ENCODE measurements at places on chromosomes 4 and X.
A peak's percentile ranks its signal among the peaks of the same experiment; 100 is the strongest.

DNA sequence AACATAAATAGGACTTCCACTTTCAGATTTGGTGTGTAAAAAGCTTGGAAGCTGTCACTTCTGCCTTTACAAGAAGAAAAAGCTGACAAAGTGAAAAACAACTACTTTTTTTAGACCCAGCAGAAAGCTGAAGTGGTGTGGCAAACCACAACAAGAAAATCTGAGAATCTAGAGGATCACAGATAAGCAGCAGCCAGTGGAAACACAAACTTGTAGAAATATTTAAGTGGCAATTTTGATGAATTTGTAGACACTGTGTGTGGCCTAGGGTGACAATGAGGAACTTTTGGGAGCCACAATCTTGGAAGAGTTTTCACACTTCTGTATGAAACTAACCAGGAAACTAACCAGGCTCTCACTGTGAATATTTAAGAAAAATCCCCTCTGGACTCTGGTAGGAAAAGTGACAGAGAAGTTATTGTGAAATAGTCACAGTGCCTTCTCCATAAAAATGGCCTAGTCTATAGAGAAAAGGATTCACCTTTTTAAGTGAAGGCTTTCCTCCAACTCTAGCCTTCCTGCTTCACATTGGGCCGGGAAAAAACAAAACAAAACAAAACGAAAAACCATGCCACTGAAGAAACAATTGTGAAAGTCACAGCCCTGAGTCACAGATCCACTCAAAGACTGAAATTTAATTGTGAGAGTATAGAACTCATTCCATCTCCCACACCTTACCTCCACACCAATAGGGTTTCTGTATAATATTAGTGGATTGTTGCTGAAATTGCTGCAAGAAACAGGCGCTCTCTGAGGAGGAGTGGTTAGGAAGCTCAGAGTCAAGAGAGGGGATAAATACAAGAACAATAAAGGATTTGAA lies 26.7 kb upstream of the GUCY1A1 start:
- no peak for DNase-seq

DNA sequence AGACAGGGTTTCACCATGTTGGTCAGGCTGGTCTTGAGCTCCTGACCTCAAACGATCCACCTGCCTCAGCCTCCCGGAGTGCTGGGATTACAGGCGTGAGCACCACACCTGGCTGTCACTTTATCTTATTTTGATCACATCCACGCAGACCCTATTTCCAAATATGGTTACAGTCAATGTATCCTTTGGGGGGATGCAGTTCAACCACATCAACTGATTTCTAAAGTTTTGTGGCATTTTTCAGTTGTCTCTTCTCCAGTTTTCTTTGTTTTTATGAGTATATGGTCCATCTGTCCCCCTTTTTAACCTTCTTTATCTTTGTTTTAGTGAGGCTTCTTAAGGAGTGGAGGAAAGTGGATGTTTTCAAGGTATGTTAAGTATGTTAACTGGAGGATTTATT lies 4.1 kb upstream of the HPF1 start:
- no peak for DNase-seq

- no peak for DNase-seq
These were observed 16.2 kb downstream of the JAKMIP1 start for GRCh38 chr4:6184169-6184568.

- DNase-seq, result no peak
These were observed 14.8 kb upstream of the CUL4B start for GRCh38 chrX:120575379-120576114.

GRCh38 chr4:55347610-55348228 lies 1.7 kb downstream of the SRD5A3 start:
- DNase-seq, result no peak

- DNase-seq, result no peak
These were observed 49.6 kb upstream of the SCML1 start for GRCh38 chrX:17687648-17688047.

- DNase-seq, result no peak
These were observed 90.9 kb downstream of the NAT8L start for GRCh38 chr4:2150076-2150475.

DNA sequence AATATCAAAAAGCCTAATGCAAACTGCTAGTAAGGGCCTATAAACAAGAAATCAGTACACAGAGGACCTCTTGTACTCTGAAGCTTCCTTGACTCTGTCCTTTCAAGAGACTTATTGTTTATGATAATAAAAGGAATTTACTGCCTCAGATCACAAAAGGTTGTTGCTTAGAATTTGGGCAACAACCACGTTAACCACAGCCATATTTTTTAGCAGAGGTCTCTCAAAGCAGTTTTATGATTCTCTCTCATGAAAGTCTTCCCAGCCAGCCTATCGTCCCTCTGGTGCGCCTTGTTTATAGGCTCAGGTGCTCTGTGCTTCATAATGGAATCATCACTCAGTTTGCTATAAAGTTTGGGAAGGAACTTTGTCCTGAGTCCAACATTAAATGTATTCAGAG lies 270.6 kb downstream of the RCHY1 start:
- no peak for DNase-seq

DNA sequence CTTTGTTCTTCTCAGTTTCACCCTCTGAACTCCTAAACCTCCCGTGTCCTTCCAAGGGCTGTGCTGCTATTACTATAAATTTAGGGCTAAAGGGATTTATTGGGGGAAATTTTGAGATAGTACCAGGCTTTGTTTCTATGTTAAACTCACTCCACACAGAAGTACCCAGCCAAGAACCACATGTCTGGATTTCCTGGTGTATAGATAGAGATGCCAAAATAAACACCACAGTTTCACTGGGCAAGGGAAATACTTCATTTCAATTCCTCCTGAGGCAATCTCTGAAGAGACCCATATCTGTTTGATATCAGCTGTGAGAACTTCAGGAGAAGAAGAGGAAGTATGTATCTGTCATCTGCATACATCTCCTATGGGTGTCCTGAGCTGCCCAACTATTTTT lies 21.7 kb upstream of the CLNK start:
- DNase-seq, result no peak

GRCh38 chr4:121951521-121952110 lies at the start of gene TRPC3:
TSS of gene TRPC3 (minus strand) at chr4:121952060. CDS start at chr4:121951680, 380 bp downstream.
- peak; percentile 67 for DNase-seq

DNA sequence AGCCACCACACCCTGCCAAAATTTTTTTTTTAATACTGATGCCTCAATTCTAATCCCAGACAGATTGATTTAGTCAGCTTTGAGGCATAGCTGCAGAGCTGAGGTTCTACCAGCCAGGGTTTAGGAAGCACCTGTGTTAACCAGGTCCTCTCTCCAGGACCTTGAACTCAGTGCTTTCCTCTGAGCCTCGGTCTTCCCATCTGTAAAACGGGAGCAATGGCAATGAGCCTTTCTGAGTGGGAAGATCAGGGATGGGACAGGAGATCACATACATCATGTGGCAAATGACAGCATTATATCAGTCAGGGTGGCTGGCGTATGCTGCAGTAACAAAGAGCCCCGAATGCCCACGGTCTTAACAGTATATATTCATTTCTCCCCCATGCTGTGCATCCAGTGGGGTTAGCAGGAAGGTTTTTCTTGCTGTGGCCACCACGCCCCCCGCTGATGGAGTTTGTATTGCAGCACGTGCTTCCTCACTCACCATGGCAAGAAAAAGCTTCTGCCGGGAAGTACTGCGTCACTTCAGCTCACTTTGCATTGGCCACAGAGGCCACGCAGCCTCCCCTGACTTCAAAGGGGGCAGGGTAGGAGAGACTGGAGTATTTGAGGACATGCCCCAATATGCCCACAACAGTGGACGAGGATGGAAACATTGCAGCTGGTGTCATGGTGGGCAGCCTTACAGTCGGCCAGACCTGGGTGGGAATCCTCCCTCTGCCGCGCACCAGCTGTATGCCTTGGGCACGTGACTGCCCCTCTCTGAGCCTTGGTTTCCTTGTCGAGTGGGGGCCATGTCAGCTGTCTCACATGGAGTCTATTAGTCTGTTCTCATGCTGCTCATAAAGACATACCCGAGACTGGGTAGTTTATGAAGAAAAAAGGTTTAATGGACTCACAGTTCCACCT lies 24.1 kb upstream of the MRFAP1 start:
- no peak for DNase-seq

DNA sequence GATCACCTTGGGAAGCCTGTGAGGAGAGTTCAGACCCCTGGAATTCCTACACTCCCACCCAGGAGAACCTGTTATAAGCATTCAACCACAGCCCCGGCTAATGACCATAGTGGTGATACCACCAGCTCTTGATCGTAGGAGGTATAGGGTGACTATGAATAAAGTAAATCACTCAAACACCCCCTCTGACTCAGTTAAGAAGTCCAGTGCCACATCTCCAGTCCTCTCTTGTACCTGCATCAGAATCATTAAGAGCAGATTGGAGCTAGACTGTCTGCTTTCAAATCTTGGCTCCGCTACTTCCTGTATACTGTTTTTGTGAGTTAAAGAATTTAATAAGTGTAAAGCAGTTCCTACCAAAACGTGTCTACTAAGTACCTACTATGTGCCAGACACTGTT lies 565.1 kb upstream of the DIPK2B start:
- DNase-seq, result no peak

DNA sequence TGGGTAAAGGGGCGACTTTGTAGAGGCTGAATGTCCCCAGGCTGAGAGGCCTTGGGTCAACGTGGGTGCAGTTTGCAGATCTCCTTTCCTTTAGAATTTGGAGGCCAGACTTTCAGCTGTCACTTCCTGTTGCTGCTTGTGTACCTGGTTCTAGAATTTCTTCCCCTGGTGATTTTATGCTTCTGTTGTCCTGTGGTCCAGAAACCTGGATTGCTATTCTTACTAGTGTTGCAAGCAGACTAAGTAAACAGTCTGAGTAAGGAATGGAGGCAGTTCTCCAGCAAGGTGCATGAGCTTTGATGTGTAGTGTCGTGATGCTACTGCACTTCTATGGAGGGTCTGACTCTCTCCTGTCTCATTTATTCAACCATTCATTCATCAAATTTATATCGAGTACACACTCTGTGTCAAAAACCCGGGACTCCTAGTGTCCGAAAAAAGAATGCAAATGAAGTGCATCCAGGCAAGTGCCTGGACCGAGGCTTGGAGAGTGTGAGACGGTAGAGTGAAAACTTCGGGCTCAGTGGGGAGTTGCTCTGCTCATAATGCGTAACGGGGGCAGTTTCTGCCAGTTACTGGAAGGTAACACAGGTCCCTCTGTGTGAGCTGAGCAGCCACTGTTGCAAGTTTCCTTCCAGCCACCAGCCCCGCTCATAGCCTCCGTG lies 83.3 kb downstream of the SORCS2 start:
- DNase-seq, result no peak

- DNase-seq, result no peak
These were observed 220.7 kb downstream of the HS6ST2 start for GRCh38 chrX:132737743-132738142.

- peak; percentile 14 for DNase-seq
These were observed 89.6 kb upstream of the MAD2L1 start for GRCh38 chr4:120156120-120156718.

DNA sequence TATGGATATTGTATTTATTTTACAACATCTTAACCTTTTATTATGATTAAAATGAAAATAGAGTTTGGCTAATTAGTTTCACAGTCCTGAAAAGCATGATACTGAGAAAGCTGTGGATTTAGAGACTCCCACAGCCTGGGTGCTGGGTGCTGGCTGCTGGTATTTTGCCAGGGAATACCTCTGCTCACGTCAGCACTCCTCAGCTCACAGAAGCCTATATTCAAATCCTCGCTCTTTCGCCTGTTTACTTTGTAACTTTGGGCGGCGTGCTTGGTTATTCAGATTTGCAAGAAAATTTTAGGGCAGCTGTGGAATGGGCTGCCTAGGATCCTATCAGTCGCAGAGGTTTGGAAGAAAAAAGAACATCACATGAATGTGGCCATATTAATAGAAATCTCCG lies 261.8 kb downstream of the DCTD start:
- no peak for DNase-seq

GRCh38 chr4:42151568-42152506 lies 618 bp downstream of the BEND4 start:
- peak; percentile 36 for DNase-seq

GRCh38 chr4:58209551-58209950 lies 1099.4 kb upstream of the IGFBP7 start:
- no peak for DNase-seq

GRCh38 chr4:142021181-142021580 lies 384.8 kb downstream of the IL15 start:
- no peak for DNase-seq

DNA sequence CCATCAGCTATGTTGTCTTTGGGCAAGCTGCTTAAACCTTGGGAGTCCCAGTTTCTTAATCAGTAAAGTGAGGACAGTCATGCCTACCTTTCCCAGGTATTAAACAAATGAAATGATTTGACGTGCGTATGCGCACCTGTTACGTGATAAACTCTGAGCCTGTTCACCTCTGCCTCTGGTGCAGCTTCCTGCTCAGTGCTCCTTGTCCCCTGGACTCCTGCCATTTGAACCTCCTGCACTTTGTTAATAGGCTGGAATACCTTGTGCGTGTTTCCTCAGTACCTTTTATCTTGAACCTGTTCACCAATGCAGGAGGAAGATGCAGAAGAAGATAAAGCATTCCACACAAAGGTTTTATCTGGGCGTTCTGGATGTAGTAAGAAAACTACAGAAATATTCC lies 211.9 kb downstream of the CEP135 start:
- DNase-seq, result no peak

DNA sequence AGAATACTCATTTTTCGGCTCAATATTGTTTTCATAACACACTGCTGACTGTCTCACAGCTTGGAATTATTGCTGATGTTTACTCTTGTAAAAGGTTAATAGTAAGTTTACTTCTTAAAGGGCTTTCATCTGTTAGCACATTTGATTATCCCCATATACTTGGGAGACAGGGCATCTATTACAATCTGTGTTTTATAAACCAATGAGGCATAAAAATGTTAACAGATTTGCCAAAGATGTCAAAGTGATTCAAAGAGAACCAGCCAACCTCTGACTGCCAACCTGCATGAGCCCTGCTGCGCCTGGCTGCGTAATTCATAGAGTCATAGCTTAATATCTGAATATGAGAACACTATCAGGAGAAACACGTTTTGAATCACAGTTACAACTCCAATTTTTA lies 665.6 kb downstream of the TRIML1 start:
- no peak for DNase-seq

DNA sequence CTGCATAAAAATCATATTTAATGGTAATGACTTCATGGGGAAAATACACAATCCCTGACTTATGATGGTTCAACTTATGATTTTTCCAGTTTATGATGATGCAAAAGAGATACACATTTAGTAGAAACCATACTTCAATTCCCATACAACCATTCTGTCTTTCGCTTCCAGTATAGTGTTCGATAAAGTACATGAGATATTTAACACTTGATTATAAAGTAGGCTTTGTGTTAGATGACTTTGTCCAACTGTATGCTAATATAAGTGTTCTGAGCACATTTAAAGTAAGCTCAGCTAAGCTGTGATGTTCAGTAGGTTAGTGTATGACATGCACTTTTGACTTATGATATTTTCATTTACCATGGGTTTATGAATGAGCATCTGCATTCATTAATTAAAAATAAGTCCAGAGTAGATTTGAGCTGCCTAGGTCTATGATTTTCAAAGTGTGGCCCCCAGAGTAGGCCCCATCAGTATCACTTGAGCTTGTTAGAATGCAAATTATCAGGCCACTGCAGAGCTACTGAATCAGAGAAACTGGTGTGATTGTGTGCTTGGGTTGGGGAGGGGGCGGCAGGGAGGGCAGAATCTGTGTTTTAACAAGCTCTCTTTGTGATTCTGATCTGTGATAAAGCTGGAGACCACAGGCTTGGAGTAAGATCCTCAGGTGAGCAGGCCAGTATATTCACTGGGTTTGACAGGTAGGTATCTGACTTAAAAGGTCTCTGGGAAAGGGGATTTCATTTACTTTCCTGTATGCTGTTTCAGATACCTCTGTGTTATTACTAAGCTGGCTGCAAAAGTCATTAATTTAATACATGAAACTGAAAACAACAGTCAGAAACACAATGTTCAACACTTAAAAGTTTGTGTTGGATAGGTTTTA lies 8.4 kb downstream of the ATP10D start:
- no peak for DNase-seq

Data from AG20443 (cell line).